Left ventricle myocardium inferior (tissue), 1 donor: ENCODE measurements at places on chromosomes 16 and 17. TPM values are rescaled to one million over a fixed set of nuclear protein-coding genes. Genes with fewer than 3 reads are reported as not detected.

Gene CCDC78
- total RNA-seq = 0.49 TPM

Gene TMC7
- total RNA-seq = 0.69 TPM

Gene CACNA1G
- 0.58 TPM for total RNA-seq

Gene TP53TG3
- total RNA-seq = not detected

Gene RSPRY1
- 14.0 TPM for total RNA-seq

Gene ENPP7
- not detected for total RNA-seq

Gene C16orf89
- total RNA-seq = 5.9 TPM

Gene WFIKKN1
- total RNA-seq = 0.14 TPM

Gene FAM222B
- total RNA-seq = 17.5 TPM

Gene SMYD4
- total RNA-seq = 13.7 TPM

Gene TBKBP1
- 14.8 TPM for total RNA-seq

Gene CCDC40
- 7.7 TPM for total RNA-seq

Gene CEP95
- total RNA-seq = 10.1 TPM

Gene IST1
- 109 TPM for total RNA-seq

Gene HEATR3
- total RNA-seq = 9.0 TPM

Gene KRTAP2-2
- not detected for total RNA-seq

Gene CHST5
- 0.85 TPM for total RNA-seq

Gene CEMP1
- total RNA-seq = not detected

Gene HSD11B2
- 0.99 TPM for total RNA-seq

Gene RRAD
- total RNA-seq = 135 TPM

Gene ELMO3
- 0.80 TPM for total RNA-seq

Gene TBC1D3K
- total RNA-seq = not detected

Gene GLTPD2
- total RNA-seq = not detected

Gene OR2C1
- total RNA-seq = 0.22 TPM

Gene CD300A
- total RNA-seq = 1.2 TPM

Gene NLRC3
- 0.93 TPM for total RNA-seq

Gene SRCAP
- total RNA-seq = 42.5 TPM

Gene KRTAP17-1
- total RNA-seq = not detected
